ENCODE measurements at places on chromosomes 4 and X.
A peak's percentile ranks its signal among the peaks of the same experiment; 100 is the strongest.

- no peak for DNase-seq
These were observed 159.2 kb upstream of the FAM241A start for GRCh38 chr4:111986095-111986494.

DNA sequence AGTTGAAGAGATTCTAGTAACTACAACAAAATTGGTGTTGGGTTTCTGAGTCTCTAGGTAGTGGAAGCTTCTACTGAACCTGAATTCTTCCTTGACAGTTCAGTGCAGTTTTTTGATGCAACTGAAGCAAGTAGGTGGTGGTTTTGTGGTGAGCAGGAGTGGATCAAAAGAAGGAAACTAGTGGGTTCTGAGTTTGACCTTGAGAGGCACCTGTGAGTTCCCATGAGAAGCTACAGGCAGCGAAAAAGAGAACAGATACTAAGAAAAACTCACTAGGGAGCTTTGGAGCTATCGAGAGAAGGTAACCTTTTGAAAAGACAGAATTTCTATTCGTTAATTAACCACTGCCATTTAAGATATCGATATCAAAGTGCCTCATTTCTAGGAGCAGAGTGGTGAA is 145.2 kb downstream of the PDHA2 start:
- no peak for DNase-seq

GRCh38 chr4:26958925-26959653 is 98.4 kb downstream of the STIM2 start:
- no peak for DNase-seq

DNA sequence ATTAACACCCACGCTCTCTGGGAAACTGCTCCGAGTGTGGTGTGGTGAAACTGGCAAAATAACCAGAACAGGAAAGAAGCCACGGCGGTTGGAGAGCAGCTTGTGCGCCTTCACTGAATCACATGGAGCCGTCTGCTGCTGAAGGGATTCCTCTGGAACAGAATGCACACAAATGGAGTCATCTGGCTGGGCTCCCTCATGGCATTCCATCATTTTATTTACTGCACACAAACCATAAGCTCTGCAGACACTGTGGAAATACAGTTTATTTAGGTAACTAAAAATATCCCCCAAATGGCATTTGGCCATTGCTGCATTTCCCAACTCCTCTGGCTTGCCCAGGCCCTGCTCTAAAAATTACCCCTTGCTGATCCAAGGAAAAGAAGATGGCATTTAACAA is 187.0 kb upstream of the S100G start:
- no peak for DNase-seq

- peak; percentile 11 for DNase-seq
These were observed 33.4 kb upstream of the PHKA2 start for GRCh38 chrX:19017271-19017670.

DNA sequence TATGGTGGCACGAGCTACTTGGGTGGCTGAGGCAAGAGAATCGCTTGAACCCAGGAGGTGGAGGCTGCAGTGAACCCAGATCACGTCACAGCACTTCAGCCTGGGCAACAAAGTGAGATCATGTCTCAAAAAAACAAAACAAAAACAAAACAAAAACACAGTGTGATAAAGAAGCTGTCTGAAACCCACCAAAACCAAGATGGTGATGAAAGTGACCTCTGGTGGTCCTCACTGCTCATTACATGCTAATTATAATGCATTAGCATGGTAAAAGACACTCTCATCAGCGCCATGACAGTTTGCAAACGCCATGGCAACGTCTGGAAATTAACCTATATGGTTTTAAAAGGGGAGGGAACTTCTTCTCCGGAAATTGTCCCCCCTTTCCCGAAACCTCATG is 29.4 kb upstream of the OPHN1 start:
- peak; percentile 30 for DNase-seq

- no peak for DNase-seq
These were observed at the start of gene MAGEA4 for GRCh38 chrX:151912780-151913179. MAGEA4 (plus strand) TSS chrX:151912889; CDS start chrX:151923665, 10,776 bp downstream.

DNA sequence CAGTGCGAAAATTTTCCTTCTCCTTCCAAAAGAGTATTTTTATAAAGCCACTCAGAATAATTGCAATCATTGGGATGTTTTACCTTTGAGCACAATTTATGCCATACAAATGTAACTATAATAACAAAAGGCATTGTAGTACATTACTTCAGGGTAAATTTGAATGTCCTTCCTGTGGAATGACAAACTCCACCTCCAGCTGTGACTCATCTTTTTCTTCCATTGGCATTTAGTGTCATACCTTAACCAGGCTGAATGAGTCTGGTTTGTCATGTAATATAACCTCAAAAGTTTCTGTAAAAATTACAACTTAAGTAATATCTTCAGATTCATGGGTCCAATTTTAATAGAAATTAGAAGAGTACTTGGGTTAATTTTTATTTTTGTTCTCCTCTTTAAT is 93.3 kb downstream of the TMEM47 start:
- DNase-seq = peak; percentile 5

- DNase-seq = peak; percentile 47
These were observed 18.2 kb downstream of the PRDM8 start for GRCh38 chr4:80215449-80216052.

DNA sequence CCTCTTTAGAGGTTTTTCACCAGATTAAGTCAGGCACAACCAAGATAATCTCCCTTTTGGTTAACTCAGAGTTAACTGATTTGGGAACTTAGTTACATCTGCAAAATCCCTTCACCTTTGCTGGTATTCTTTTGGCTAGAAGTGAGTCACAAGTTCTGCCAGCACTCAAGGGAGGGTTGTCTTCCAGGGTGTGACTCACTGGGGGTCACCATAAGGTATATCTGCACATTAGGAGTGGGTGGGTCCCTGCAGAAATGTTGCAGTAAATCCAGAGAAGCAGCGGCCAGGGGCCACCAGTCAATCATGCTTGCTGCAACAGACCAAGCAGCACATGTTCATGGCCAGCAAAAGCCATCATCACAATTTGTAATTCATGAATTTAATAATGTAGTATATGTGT is 59.8 kb upstream of the MAML3 start:
- no peak for DNase-seq

GRCh38 chrX:69287095-69287494 is 121.8 kb upstream of the PJA1 start:
- no peak for DNase-seq

DNA sequence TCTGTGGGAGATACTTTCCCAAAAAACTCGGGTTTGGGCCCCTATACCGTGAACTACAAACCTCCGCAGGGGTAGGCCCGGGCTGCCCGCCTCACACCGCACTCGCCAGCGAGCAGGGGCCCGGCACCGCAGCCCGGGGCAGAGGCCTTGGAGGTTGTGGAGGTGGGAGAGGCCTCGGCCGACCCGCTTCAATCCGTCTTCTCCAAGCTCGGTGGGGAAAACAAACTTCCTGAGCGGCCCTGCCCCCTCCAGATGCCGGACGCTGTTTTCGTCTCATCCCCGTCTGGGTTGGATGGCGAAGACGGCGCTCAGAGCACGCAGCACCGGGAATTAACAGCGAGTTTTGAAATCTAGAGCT is 442 bp upstream of the MCUB start:
- DNase-seq = peak; percentile 11

DNA sequence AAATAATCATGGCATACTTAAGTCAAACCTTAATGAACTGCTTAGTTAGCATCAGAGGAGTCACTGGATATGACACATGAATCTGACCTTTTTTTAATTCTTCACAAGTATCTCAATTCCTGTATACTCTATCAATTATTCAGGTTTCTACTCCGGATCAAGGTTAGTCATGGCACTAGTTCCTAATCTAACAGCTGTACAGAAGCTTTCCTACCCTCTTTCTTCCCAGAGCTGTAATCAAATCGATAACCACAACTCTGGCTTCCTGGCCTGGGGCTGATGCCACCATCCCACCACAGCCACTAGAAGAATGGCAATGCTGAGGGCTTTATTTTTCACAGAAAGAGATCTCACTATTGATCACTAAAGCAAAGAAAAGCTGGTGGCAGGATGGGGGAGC is 718.5 kb downstream of the SMARCA1 start:
- no peak for DNase-seq

DNA sequence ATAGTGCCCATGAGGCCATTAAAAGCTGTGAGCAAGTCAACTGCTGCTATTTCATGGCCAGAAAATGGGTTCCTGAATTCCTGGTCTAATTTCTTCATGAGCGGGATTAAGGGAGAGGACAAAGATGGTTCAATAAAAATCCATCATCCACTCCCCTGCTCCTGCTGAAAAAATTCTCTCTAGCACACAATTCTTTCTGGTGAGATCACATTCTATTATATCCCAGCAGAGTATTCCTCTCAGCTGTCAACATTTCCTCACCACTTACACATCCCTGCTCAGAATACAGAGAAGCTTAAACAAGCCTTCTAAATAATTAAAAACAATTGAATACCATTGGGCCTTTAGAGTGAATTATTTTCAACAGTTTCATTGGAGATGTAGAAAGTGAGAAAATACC is 9.5 kb downstream of the CT47C1 start:
- DNase-seq = no peak

GRCh38 chr4:168514249-168514852 is 17.5 kb downstream of the PALLD start:
- DNase-seq = peak; percentile 34

DNA sequence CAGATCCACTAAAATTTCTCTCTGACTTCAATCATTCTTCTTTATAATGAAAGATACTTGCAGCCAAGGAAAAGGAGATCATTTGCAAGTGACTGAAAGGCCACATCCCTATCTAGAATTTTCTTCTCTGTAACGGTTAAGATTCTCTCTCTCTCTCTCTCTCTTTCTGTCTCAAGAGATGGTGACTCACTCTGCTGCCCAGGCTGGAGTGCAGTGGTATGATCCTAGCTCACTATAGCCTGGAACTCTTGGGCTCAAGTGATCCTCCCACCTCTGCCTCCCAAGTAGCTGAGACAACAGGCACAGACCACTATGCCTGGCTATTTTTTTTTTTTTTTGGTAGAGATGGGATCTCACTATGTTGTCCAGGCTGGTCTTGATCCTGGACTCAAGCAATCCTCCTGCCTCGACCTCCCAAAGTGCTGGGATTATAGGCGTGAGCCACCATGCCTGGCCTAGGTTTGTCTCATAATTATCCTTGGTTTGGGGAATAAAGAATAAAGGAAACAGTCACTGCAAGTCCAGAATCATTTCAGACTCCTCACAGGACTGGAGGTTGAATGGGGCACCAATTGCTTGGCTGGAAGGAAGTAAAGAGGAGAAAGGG is 33.3 kb upstream of the GALNT7 start:
- DNase-seq = peak; percentile 53

DNA sequence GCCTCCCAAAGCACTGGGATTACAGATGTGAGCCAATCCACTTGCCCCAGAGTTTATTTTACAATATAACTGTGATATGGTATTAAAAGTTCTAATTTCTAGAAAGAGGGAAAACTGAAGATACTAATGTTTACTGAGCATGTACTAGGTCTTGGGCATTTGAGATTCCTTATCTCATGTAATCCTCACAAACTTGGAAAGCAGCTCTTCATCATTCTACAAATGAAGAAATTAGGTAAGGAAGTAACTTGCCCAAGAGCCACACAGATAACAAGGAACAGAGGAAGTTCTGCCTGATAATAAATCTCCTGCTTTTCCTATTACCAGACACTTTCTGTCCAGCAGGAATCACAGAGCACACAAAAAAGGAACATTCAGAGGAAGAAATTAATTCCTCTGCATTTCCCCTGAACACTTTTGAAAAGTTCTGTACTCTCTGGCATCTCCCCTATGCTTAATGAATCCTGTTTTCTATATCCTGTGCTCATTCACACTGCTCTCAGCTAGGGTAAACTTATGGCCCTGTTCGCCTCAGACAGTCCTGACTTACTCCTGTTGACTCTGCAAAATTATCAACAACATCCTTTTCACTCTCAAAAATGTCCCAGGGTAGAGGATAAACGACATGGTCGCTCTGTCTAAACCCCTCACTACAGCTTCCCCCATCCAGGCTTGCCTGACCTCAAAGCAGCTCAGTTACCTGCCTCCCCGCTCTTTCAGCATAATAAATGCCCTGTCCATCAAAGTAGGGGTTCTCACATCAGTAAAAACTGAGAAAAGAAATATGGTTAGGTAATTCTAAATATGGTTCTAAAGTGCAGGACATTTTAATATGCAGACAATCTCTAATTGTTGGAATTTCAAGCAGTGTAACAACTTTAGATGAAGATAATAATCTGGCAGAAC is 13.6 kb downstream of the SH3RF1 start:
- DNase-seq = no peak

GRCh38 chr4:140884431-140885058 is 128.4 kb upstream of the TBC1D9 start:
- DNase-seq = peak; percentile 39

- DNase-seq = peak; percentile 30
These were observed 47.2 kb downstream of the SLC34A2 start for GRCh38 chr4:25702848-25703247.

GRCh38 chr4:72374159-72374558 is 194.9 kb downstream of the ADAMTS3 start:
- no peak for DNase-seq

DNA sequence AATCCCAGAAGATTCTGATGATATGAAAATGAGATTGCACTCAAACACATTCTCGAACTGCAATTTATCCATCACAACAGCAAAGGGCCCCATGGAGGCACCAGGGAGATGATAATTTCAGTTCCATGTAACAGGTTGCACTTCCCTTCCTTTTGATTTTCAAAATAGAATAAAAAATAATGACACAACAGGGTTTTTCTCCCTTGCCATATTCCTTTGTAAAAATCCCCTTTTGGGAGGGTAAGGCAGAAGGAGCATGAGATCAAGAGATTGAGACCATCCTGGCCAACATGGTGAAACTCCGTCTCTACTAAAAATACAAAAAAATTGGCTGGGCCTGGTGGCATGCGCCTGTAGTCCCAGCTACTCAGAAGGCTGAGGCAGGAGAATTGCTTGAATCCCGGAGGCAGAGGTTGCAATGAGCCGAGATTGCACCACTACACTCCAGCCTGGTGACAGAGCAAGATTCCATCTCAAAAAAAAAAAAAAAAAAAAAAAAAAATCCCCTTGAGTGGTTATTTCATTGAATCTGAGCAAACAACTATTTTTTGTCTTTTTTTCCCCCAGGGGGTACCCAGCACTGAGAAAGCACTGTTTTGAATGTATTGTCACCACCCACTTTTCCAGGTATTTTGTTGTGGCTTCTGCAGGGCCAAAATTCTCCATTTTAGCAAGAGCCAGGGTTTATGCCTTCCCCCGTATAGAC is 26.7 kb downstream of the TBC1D9 start:
- DNase-seq = no peak

DNA sequence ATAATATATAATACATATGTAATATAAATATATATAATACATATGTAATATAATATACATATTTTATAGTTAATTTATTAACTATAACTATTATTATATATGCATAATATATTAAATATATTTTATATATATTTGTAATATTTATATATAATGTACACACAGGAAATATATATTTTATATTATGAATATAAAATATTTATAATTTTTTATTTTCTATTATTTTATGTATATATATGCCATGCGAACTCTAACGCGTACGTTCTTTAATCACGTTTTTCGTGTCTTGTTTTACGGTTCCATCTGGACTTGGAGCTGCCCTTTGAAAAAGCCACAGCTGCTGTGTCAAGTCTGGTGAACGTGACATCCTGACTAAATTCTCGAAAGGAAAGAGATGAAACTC is 332.1 kb downstream of the ASMT start:
- no peak for DNase-seq

- no peak for DNase-seq
These were observed 109.3 kb downstream of the MGST2 start for GRCh38 chr4:139774759-139775487.

GRCh38 chr4:137635601-137636000 is 103.3 kb upstream of the PCDH18 start:
- DNase-seq = no peak

- DNase-seq = no peak
These were observed 94.1 kb upstream of the PPP3CA start for GRCh38 chr4:101441446-101441845.
